ENCODE measurements at places on chromosomes 6 and 20.

DNA sequence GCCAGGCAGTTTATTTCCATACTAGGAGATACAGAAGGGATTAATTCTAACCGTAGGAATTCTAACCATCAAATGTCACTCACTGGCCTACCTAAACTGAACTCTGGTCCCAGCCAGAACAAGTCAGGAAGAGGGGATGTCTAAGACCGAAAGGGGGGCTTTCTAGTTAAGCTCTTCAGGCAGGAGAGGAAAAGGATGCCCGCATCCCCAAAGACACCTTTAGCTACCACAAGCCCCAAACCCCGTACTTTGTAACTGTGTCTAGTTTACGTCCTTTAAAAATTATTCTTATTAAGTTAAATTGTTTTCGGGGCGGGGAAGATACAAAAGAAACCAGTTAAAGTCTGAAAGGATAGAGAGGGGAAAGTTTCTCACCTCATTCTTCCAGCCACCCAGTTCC lies 1.2 kb upstream of the ZNF76 start:
- H3K27ac ChIP-seq, result peak overlapping the region; percentile 92
- H3K4me3 ChIP-seq, result peak overlapping the region; percentile 94
- no peak for DNase-seq
- H3K36me3 ChIP-seq, result no peaks in the 10 kb centered on the region
- peaks cover 20% of the 10 kb centered on the region for H3K4me1 ChIP-seq

DNA sequence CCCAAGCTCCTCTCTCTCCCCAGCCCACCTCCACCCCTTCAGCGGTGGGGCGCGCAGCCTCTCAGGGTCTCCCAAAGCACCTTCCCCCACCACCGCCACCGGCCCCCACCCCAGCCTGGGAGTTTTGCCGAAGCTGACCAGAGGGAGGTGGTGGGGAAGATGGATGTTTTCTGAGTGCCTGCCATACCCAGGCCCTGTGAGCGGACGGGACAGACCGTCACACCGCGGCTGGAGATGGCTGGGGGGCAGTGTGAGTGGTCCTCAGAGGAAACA lies 5.7 kb downstream of the C20orf204 start:
- no peaks in the 10 kb centered on the region for H3K36me3 ChIP-seq
- DNase-seq, result no peak
- H3K27me3 ChIP-seq, result no peaks in the 10 kb centered on the region
- H3K4me1 ChIP-seq, result peaks cover 19% of the 10 kb centered on the region

DNA sequence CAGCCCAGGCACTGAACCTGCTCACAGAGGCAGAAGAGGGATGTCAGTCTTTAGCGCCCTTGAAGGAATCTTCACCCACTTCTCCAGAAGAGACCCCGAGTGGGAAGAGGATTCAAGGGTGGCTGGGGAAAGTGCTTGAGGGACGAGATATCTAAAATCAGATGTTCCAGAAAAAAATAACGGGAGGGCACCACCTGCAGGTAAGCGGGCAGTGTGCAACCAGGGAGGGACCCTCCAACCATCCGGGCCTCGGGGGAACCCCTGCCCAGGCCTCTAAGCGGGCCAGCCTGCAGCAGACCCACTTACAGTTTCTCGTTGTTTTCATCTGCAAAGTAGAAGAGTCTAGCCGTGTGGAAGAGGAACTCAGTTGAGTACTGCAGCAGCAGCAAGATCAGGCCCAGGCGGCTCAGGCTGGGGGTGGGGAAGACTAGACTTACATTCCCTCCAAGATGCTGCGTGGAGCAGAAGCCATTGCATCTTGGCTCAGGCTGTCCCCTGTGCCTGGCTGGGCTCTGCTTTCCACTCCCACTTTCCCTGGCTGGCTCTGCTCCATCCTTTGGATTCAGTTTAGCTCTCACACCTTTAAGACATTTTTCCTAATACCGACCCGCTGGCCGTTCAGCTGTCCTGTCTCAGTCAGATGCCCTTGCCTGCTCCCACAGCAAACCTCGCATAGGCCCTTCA lies 71.0 kb downstream of the TRAM2 start:
- H3K4me3 ChIP-seq, result no peak overlapping the region
- peaks cover 18% of the 10 kb centered on the region for H3K4me1 ChIP-seq
- peak; percentile 53 for DNase-seq
- no peaks in the 10 kb centered on the region for H3K27me3 ChIP-seq
- no peaks in the 10 kb centered on the region for H3K36me3 ChIP-seq

- DNase-seq, result no peak
- H3K4me1 ChIP-seq, result no peaks in the 10 kb centered on the region
- no peak overlapping the region for H3K27ac ChIP-seq
- H3K27me3 ChIP-seq, result no peaks in the 10 kb centered on the region
Observed at GRCh38 chr20:61724376-61724775, 341.3 kb downstream of the TAF4 start.

GRCh38 chr20:53379014-53379832 lies 214.4 kb downstream of the ZNF217 start:
- no peak overlapping the region for H3K27ac ChIP-seq
- H3K4me1 ChIP-seq, result no peaks in the 10 kb centered on the region
- no peaks in the 10 kb centered on the region for H3K27me3 ChIP-seq
- H3K36me3 ChIP-seq, result no peaks in the 10 kb centered on the region
- no peak overlapping the region for H3K4me3 ChIP-seq
- DNase-seq, result no peak

- no peaks in the 10 kb centered on the region for H3K4me1 ChIP-seq
- DNase-seq, result no peak
- no peaks in the 10 kb centered on the region for H3K36me3 ChIP-seq
- no peak overlapping the region for H3K27ac ChIP-seq
Observed at GRCh38 chr6:154276810-154277628, 79.6 kb downstream of the IPCEF1 start.

GRCh38 chr6:34457382-34457741 lies 8.5 kb upstream of the PACSIN1 start:
- DNase-seq, result no peak
- H3K4me1 ChIP-seq, result no peaks in the 10 kb centered on the region
- no peaks in the 10 kb centered on the region for H3K27me3 ChIP-seq
- no peaks in the 10 kb centered on the region for H3K36me3 ChIP-seq

- H3K27me3 ChIP-seq, result no peaks in the 10 kb centered on the region
- H3K4me3 ChIP-seq, result no peak overlapping the region
- H3K4me1 ChIP-seq, result peaks cover 20% of the 10 kb centered on the region
- no peak overlapping the region for H3K27ac ChIP-seq
Observed at GRCh38 chr6:108251252-108251651, 9.6 kb downstream of the SNX3 start.

- no peak overlapping the region for H3K27ac ChIP-seq
- no peak overlapping the region for H3K4me3 ChIP-seq
- no peaks in the 10 kb centered on the region for H3K27me3 ChIP-seq
- H3K4me1 ChIP-seq, result peaks cover 22% of the 10 kb centered on the region
Observed at GRCh38 chr6:43268355-43268700, 25.0 kb downstream of the TTBK1 start.

DNA sequence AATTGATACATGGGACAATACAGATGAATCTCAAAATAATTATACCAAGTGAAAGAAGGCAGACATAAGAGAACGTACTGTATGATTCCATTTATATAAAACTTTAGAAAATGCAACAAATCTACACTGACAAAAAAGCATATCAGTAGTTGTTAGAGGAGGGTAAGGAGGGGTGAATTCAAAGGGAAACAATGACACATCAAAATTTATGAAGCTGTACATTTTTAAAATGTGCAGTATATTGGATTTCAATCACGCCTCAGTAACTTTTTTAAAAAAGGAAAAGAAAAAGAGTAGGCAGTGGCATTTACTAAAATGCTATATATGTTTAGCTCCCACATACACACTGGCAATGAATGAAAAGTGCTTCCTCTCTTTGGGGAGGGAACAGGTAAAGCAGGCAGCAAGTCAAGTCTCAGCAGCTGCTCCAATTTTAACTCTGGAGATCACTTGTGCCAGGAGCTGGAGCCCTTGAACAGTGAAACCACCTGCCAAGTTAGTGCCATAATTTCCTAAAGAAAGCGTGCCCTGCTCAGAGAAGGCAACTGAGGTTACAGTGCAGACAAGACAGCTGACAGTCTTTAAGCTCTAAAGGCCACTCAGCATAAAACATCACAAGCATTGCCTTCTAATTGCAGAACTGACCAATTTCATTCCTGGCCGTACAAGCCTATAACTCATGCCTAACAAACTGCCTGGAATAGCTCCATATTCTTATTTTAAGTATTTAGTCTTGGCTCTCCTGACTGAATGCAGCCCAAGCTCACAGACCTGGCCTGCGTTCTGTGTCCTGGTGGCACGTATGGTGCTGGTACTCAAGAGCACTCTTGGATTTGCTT lies 10.9 kb downstream of the FKBP1A start:
- no peaks in the 10 kb centered on the region for H3K27me3 ChIP-seq
- no peaks in the 10 kb centered on the region for H3K36me3 ChIP-seq
- no peak overlapping the region for H3K4me3 ChIP-seq
- DNase-seq, result no peak
- H3K27ac ChIP-seq, result peak overlapping the region; percentile 15

DNA sequence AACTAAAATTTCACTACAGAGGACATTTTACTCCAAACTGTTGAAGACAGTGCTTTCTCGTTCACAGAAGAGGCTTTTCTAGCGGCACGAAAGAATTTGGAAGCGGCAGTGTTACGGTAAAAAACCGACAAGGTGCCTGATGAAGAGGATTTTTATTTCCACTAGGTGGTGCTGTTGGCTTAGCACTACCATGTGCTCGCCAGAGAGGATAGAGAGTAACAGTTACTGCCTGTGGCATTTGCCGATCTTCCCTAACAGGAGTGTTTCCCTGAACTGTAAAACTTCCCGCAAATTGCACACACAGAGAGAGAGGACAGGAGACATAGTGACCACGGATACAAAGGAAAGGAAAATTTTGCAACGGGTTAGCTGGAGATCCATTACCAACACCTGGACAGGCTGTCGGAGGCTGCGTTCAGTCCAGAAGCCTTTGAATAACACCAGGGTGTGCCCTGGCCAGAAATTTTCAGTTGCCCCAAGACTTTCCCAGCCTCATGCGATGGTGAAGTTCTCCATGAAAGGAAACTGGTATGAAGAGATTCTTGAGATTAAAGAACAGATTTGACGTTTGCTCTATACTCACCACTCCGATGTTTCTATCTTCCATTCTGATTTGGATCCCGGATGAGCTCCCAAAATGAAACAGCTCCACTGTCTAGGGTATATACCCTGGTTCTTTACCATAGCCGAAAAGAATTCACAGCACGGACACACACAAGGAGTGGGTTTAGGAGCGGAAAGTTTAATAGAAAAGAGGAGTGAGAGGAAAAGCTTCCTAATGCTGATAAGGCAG lies 48.1 kb downstream of the HLA-DPB1 start:
- peak; percentile 29 for DNase-seq
- no peak overlapping the region for H3K27ac ChIP-seq
- H3K27me3 ChIP-seq, result no peaks in the 10 kb centered on the region
- H3K4me3 ChIP-seq, result peak overlapping the region; percentile 10
- no peaks in the 10 kb centered on the region for H3K36me3 ChIP-seq

DNA sequence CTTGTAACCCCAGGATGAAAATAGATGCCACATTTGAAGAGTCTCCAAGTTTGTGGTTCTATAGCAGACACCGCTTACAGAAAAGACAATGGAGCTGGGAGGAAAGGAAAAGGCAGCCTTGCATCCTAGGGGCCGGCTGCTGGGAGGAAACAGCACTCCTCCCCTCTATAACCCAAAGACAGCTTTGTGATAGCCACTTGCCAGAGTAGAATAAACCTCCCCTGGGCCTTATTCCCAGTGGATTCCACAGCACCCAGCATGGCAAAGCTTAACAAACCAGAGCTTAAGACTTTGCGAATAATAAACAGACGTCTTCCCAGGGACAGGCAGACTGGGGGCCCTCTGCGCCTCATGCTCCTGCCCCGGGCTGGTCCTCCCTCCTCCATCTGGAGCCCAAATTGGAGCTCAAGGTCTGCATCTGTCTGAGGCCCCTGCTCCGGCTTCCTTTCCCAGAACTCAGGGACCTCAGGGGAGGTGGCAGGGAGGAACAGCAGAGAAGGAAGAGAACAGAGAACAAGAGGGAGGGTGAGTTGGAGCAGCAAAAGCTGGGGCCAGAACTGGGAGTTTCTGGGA lies 8.8 kb upstream of the TAF8 start:
- H3K27ac ChIP-seq, result peak overlapping the region; percentile 39
- no peaks in the 10 kb centered on the region for H3K36me3 ChIP-seq
- H3K27me3 ChIP-seq, result no peaks in the 10 kb centered on the region

GRCh38 chr20:49320460-49320859 lies 42.6 kb upstream of the ZNFX1 start:
- no peaks in the 10 kb centered on the region for H3K36me3 ChIP-seq
- H3K4me3 ChIP-seq, result no peak overlapping the region
- peak; percentile 34 for DNase-seq
- H3K27ac ChIP-seq, result no peak overlapping the region
- H3K4me1 ChIP-seq, result peaks cover 6% of the 10 kb centered on the region

- H3K4me3 ChIP-seq, result no peak overlapping the region
- no peaks in the 10 kb centered on the region for H3K27me3 ChIP-seq
- no peak for DNase-seq
- no peak overlapping the region for H3K27ac ChIP-seq
- no peaks in the 10 kb centered on the region for H3K36me3 ChIP-seq
Observed at GRCh38 chr20:38671186-38671585, 53.1 kb upstream of the SLC32A1 start.

DNA sequence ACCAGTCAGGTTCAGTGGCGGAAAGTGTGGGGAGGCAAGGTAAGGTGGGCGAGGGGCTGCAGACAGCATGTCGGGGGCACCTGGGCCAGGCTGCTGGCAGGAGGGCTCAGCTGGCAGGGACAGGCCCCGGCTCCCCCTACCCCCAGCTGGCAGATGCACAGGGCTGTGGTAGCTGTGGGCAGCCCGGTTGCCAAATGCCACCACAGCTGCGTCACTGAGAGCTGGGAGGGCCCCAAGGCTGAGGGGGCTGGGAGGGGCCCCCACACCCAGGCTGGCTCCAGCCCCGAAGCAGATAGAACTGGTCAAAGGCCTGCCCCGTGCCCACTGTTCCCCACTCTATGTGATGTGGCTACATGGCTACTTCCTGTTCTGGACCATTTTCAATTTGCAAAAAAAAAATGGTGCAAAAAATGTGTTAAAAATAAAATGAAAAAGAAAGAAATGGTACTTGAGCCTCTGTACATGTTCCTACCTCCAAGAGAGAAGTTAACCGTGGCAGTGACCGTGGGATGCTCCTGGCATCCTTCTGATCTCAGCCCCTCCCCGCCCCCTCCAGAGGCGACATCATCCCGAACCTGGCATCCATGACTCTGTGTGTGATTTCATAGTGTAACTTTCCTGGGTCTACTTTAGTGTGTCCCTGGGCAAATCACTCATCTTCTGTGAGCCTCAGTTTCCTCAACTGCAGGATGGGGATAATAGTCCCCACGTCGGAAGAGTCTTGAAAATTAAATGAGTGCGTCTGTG lies 64.4 kb downstream of the UBE2V1 start:
- H3K36me3 ChIP-seq, result no peaks in the 10 kb centered on the region
- H3K27me3 ChIP-seq, result no peaks in the 10 kb centered on the region
- no peak overlapping the region for H3K4me3 ChIP-seq
- peak; percentile 28 for DNase-seq
- H3K4me1 ChIP-seq, result peaks cover 11% of the 10 kb centered on the region

- H3K27me3 ChIP-seq, result no peaks in the 10 kb centered on the region
- no peak overlapping the region for H3K27ac ChIP-seq
- H3K36me3 ChIP-seq, result no peaks in the 10 kb centered on the region
- H3K4me3 ChIP-seq, result no peak overlapping the region
Observed at GRCh38 chr20:63051911-63052310, 45.1 kb upstream of the BHLHE23 start.

- H3K4me1 ChIP-seq, result no peaks in the 10 kb centered on the region
- no peak for DNase-seq
- no peak overlapping the region for H3K4me3 ChIP-seq
- H3K36me3 ChIP-seq, result no peaks in the 10 kb centered on the region
- H3K27me3 ChIP-seq, result no peaks in the 10 kb centered on the region
Observed at GRCh38 chr20:23455639-23456038, 3.0 kb upstream of the CST11 start.

Data from testis (tissue), 5 donors.